ENCODE measurements at places on chromosomes 7 and 10. TPM values are rescaled to one million over a fixed set of nuclear protein-coding genes. Genes with fewer than 3 reads are reported as not detected.

The FAM20C gene
- 26.7 TPM for total RNA-seq

The PLXDC2 gene
- total RNA-seq, result 22.6 TPM

The PPP1R9A gene
- 34.1 TPM for total RNA-seq

GRCh38 chr10:131750171-131750895 lies 150.5 kb upstream of the PPP2R2D start:
- H3K4me3 ChIP-seq, result no peak overlapping the region
- no peaks in the 10 kb centered on the region for H3K36me3 ChIP-seq
- no peak overlapping the region for H3K27ac ChIP-seq
- no peaks in the 10 kb centered on the region for H3K27me3 ChIP-seq
- no peaks in the 10 kb centered on the region for H3K4me1 ChIP-seq

GRCh38 chr7:42167206-42167605 lies 69.8 kb downstream of the GLI3 start:
- no peaks in the 10 kb centered on the region for H3K4me1 ChIP-seq
- no peak overlapping the region for H3K4me3 ChIP-seq
- no peaks in the 10 kb centered on the region for H3K27me3 ChIP-seq
- no peak for DNase-seq
- no peaks in the 10 kb centered on the region for H3K36me3 ChIP-seq

DNA sequence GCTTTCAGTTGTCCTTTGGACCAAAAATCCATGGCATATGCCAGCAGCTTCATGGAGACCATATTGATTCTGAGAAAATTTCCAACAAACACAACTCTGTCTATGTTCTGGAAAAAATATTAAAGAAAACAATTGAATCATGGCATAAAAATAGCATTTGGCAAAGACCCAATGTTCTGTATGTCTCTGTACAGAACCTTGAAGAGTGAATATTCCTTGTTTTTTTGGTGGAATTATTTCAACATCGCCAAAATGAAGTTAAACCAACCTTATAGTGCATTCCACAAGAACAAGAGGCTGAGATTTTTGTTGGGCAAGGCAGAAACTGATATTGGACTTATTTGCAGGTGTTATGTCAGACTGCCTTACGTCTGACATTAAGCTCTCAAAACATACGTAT lies 53.3 kb upstream of the SLC16A12 start:
- no peaks in the 10 kb centered on the region for H3K27me3 ChIP-seq
- peak overlapping the region; percentile 81 for H3K27ac ChIP-seq
- H3K36me3 ChIP-seq, result peaks cover 9% of the 10 kb centered on the region
- H3K4me1 ChIP-seq, result peaks cover 6% of the 10 kb centered on the region
- no peak overlapping the region for H3K4me3 ChIP-seq
- DNase-seq, result no peak

GRCh38 chr7:27224983-27225934 lies 17.3 kb upstream of the EVX1 start:
- H3K27me3 ChIP-seq, result peaks cover 29% of the 10 kb centered on the region
- no peak overlapping the region for H3K27ac ChIP-seq
- H3K4me1 ChIP-seq, result peaks cover 12% of the 10 kb centered on the region
- no peak overlapping the region for H3K4me3 ChIP-seq

- no peaks in the 10 kb centered on the region for H3K4me1 ChIP-seq
- no peak overlapping the region for H3K4me3 ChIP-seq
- DNase-seq, result no peak
- no peaks in the 10 kb centered on the region for H3K36me3 ChIP-seq
Observed at GRCh38 chr7:111324228-111324627, 233.3 kb downstream of the LRRN3 start.

DNA sequence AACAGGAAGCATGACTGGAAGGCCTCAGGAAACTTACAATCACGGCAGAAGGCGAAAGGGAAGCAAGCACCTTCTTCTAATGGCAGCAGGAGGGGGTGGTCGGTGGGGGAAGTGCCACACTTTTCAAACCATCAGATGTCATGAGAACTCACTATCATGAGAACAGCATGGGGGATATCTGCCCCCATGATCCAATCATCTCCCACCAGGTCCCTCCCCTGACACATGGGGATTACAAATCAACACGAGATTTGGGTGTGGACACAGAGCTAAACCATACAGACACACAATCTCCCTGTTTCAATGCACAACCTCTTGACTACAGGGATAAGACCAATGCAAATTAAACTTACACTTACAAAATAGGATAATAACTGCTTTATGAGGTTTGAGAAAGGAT lies 97.6 kb downstream of the SGMS1 start:
- no peaks in the 10 kb centered on the region for H3K36me3 ChIP-seq
- H3K4me1 ChIP-seq, result peaks cover 9% of the 10 kb centered on the region
- DNase-seq, result no peak
- H3K27me3 ChIP-seq, result no peaks in the 10 kb centered on the region

GRCh38 chr7:128883622-128884448 lies 21.2 kb downstream of the ATP6V1F start:
- no peak overlapping the region for H3K27ac ChIP-seq
- no peaks in the 10 kb centered on the region for H3K27me3 ChIP-seq
- peak overlapping the region; percentile 8 for H3K4me3 ChIP-seq
- peak; percentile 83 for DNase-seq
- no peaks in the 10 kb centered on the region for H3K4me1 ChIP-seq

GRCh38 chr7:112735261-112735660 lies 54.9 kb downstream of the TMEM168 start:
- H3K4me1 ChIP-seq, result no peaks in the 10 kb centered on the region
- no peaks in the 10 kb centered on the region for H3K36me3 ChIP-seq
- DNase-seq, result no peak
- no peak overlapping the region for H3K4me3 ChIP-seq
- H3K27ac ChIP-seq, result no peak overlapping the region
- no peaks in the 10 kb centered on the region for H3K27me3 ChIP-seq

- DNase-seq, result no peak
- H3K4me1 ChIP-seq, result no peaks in the 10 kb centered on the region
- H3K27ac ChIP-seq, result no peak overlapping the region
- no peaks in the 10 kb centered on the region for H3K27me3 ChIP-seq
Observed at GRCh38 chr7:48048113-48048512, 12.8 kb downstream of the C7orf57 start.

- H3K27ac ChIP-seq, result peak within 1 kb of the TSS; percentile 87
- peak; percentile 76 for DNase-seq
- H3K4me3 ChIP-seq, result peak within 1 kb of the TSS; percentile 83
- no peaks in the 10 kb centered on the region for H3K27me3 ChIP-seq
- no peaks in the 10 kb centered on the region for H3K36me3 ChIP-seq
Observed at GRCh38 chr7:92836489-92836999, at the start of gene CDK6. CDK6 (minus strand) TSS chr7:92836573; CDS start chr7:92833323, 3,250 bp downstream.

- H3K4me1 ChIP-seq, result no peaks in the 10 kb centered on the region
- no peak overlapping the region for H3K27ac ChIP-seq
- H3K4me3 ChIP-seq, result no peak overlapping the region
- DNase-seq, result no peak
Observed at GRCh38 chr7:26337232-26337865, 45.7 kb downstream of the SNX10 start.

DNA sequence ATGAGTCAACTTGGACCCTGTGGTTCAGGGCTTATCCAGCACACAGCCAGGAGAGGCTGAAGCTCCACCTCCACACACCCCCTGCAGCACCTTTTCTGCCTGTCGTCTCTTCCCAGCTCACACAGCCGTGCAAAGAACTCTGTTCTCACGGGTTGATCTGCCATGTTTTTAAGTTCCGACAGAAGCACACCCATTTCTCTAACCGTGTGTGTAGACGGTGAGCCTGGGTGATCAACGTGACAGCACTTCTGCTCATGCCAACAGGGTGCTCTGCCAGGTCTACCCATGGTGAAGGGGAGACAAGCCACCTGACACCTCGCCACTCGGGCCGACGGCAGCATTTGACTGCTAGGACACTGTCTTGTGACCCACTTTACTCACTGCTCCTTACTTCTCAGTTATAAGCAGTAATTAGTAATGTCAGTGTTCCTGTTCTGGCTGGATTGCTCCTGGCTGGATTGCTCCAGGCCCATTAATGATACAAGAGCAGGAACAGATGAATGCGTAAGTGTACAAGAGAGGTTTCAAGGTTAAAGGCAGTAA lies 90.5 kb downstream of the RNF216 start:
- peak overlapping the region; percentile 85 for H3K27ac ChIP-seq
- no peak for DNase-seq
- H3K36me3 ChIP-seq, result no peaks in the 10 kb centered on the region
- no peaks in the 10 kb centered on the region for H3K27me3 ChIP-seq
- peaks cover 77% of the 10 kb centered on the region for H3K4me1 ChIP-seq
- no peak overlapping the region for H3K4me3 ChIP-seq

- no peaks in the 10 kb centered on the region for H3K36me3 ChIP-seq
- no peak for DNase-seq
- H3K27me3 ChIP-seq, result peaks cover 21% of the 10 kb centered on the region
- no peaks in the 10 kb centered on the region for H3K4me1 ChIP-seq
Observed at GRCh38 chr10:131819241-131820072, 81.4 kb upstream of the PPP2R2D start.

- DNase-seq, result no peak
- no peak overlapping the region for H3K4me3 ChIP-seq
Observed at GRCh38 chr10:21272643-21273399, 252.7 kb downstream of the SKIDA1 start.

DNA sequence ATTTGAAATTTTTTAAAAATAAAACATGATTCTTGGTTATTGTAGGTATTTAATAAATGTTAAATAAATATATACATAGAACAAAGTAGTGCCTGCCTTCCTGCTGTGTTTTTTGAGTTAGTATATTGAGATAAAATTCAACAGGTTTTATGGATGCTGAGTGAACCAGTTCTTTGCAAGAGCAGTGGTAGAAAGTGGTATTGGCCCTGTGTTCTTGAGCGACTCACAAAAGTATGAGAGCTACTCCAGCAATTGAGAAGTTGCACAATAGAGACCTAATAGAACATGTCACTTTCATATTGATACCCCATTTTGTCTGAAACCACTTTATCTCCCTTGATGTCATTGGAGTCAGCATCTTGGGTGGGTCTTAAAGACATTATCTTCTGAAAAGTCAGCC lies 32.6 kb upstream of the GJD4 start:
- no peak overlapping the region for H3K27ac ChIP-seq
- H3K27me3 ChIP-seq, result no peaks in the 10 kb centered on the region
- H3K4me1 ChIP-seq, result no peaks in the 10 kb centered on the region
- H3K4me3 ChIP-seq, result no peak overlapping the region

GRCh38 chr10:29105516-29106215 lies 183.2 kb upstream of the LYZL1 start:
- DNase-seq, result no peak
- no peaks in the 10 kb centered on the region for H3K27me3 ChIP-seq
- H3K27ac ChIP-seq, result no peak overlapping the region
- H3K36me3 ChIP-seq, result no peaks in the 10 kb centered on the region
- H3K4me3 ChIP-seq, result no peak overlapping the region
- no peaks in the 10 kb centered on the region for H3K4me1 ChIP-seq

DNA sequence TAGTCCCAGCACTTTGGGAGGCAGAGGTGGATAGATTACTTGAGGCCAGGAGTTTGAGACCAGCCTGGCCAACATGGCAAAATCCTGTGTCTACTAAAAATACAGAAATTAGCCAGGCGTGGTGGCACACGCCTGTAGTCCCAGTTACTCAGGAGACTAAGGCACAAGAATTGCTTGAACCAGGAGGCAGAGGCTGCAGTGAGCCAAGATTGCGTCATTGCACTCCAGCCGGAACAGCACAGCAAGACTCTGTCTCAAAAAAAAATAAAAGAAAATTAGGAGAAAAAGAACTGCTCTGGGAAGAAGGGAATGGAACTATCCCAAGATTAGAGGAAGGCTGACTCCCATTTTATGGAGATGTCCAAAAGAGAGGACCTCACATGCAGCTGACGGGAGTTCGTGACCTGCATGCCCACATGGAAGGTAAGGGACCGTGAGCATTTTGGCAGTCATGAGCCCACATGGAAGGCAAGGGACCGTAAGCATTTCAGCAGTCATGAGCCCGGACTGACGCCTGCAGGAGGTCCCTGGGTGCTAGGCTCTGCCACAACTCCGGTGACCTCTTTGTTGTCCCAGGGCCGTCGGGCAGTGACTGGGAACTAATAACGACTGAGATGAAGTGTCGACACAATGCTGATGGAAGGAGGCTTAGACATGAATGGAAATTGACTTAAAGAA lies 18.6 kb upstream of the GTPBP4 start:
- no peak overlapping the region for H3K27ac ChIP-seq
- no peaks in the 10 kb centered on the region for H3K36me3 ChIP-seq
- no peaks in the 10 kb centered on the region for H3K27me3 ChIP-seq
- H3K4me1 ChIP-seq, result no peaks in the 10 kb centered on the region
- no peak overlapping the region for H3K4me3 ChIP-seq

DNA sequence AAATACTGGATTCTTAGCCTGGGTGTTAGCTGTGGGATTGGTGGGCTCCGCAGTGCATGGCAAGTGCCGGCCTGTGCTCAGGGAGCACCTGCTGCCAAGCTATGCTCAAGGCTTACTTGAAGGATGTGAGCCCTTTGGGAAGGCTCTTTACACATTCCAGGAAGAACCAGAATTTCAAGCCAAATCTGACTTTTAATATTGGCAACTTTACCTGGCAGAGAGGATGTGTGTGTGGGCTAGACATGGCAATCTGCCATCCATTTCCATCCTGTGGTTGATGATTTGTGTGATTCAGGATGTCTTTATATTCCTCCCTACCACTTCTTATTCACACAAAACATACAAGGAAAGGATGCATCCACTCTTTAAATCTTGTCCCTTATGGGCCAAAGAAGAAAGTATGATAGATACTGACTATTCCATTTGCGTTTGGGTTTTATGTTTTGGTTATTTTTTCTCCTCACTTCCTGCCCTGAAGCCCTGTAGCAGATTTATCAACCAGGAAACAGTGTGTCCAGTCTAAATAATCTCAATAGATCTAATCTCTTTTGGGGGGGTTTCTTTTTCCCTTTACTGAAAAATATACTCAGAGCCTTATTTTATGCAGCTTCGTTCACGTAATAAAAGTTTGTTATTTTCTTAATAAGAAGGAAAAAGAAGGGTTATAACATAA lies 247.1 kb downstream of the COBL start:
- no peaks in the 10 kb centered on the region for H3K36me3 ChIP-seq
- H3K4me3 ChIP-seq, result no peak overlapping the region
- no peaks in the 10 kb centered on the region for H3K27me3 ChIP-seq
- peaks cover 8% of the 10 kb centered on the region for H3K4me1 ChIP-seq
- H3K27ac ChIP-seq, result peak overlapping the region; percentile 25
- no peak for DNase-seq

DNA sequence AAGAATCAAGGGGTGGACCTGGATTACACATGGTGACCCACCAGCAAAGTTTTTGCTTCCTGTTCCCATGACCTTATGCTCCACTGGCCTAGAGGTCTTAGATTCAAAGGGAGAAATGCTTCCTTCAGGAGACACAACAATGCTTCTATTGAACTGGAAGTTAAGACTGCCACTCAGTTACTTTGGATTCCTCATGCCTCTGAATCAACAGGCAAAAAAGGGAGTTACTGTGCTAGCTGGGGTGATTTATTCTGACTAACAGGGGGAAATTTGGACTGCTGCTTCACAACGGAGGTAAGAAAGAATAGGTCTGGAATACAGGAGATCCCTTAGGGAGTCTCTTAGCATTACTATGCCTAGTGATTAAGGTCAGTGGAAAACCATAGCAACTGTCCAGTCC lies 10.3 kb downstream of the TMEM229A start:
- H3K27me3 ChIP-seq, result no peaks in the 10 kb centered on the region
- DNase-seq, result no peak
- H3K36me3 ChIP-seq, result no peaks in the 10 kb centered on the region
- no peaks in the 10 kb centered on the region for H3K4me1 ChIP-seq

- H3K4me3 ChIP-seq, result no peak overlapping the region
- no peaks in the 10 kb centered on the region for H3K4me1 ChIP-seq
- no peak for DNase-seq
- no peaks in the 10 kb centered on the region for H3K36me3 ChIP-seq
Observed at GRCh38 chr7:2980401-2981102, 63.1 kb downstream of the CARD11 start.
